ENCODE measurements at places on chromosomes 12 and 14.

- DNase-seq = no peak
Observed at GRCh38 chr14:22332686-22333421, 256.2 kb downstream of the DAD1 start.

GRCh38 chr12:63318933-63319332 is 167.9 kb upstream of the AVPR1A start:
- no peak for DNase-seq

- DNase-seq = no peak
Observed at GRCh38 chr12:51242876-51243275, 4.2 kb downstream of the DAZAP2 start.

GRCh38 chr14:99199846-99200653 is 71.9 kb downstream of the BCL11B start:
- no peak for DNase-seq

- no peak for DNase-seq
Observed at GRCh38 chr12:108191086-108191485, 62.0 kb downstream of the WSCD2 start.

- DNase-seq = no peak
Observed at GRCh38 chr14:101078170-101078891, 174.8 kb upstream of the RTL1 start.

DNA sequence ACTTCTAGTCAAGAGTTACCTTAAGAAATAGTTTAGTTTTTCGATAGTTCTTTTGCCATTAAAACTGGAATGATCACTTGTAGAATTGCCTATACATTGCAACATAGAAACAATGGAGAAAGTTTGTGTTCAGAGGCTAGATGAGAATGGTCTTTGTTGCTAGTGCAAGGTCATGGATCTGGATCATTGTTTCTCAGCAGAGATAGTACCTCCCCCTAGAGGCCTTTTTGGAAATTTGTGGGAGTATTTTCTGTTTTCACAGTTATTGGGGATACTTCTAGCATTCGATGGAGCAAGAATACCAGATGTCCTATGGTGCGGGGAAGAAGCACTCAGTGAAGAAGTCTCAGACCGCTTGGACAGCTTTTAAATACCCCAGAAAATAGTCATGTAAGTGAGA is 138.8 kb upstream of the HMGA2 start:
- DNase-seq = no peak

- DNase-seq = no peak
Observed at GRCh38 chr14:38316922-38317321, 61.0 kb upstream of the CLEC14A start.

DNA sequence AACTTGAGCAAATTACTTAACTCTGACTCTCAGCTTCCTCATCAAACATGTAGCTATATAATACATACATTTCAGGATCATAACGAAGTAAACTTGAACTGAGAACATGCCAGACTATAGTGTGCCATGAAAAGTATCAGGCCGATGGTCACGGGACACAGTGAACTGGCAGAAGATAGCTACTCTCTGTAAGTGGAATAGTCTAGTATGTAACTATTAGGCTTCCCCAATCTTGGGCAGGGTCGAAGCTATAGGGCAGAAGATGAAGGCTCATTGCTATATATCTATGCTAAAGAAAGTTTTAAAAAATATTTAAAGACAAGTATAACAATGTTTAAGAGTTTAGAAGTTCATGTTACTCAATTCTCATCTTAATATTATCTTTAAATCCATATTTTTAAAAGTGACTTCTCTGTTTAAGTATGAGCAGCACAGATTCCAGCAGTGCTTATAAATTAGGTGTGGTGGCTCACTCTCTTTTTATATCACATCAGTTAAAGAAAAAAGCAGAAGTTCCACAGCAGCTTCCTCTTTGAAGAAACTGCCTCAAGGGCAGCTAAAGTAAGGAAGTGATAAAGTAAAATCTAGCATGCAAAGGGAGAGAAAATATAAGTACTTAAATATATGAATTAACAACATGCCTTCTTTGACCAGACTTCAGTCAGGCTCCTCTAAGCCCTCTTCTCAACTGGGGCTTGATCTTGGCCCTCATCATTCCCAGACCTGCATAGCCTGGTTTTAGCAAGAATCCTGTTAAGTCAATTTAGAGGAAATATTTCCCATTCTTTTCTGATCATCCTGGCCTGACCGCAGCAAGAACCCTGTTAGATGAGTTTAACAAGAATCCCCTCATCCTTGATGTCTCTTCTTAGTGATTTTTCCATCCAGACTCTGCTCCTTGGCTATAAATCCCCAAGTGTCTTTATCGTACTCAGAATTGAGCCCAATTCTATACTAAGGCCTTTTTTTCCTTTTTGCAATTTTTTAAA is 8.4 kb upstream of the GLIPR1 start:
- no peak for DNase-seq

DNA sequence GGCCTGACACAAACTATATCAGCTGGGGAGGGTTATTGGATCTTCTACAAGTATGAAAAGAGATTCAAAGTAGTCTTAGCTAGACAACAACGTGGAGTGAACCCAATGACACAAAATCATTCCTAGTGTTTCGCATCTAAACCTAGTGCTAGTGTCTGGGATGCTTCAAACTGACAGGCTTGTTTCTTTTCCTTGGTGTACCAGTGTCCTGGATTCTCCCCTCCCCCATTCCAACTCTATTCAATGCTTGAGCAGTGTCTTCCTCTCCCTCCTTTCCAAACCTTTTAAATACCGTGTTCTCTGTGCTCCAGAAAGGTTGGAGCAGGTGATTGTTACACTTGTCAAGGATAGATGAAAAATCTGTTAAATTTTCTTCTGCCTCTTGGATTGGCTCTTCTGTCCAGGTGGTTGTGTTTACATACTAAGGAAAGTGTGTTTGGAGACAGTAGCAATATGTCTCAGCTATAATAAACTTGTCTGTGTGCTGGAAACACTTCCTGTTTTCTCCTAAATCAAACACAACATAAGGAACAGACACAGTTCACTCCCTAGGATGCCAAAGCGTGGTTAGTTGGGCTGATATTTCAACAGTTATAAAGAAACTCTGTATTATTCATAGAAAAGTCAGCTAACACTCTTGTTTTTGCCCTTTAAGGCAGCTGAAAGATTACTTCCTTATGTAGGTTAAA is 14.4 kb upstream of the GUCY2C start:
- DNase-seq = no peak

GRCh38 chr12:57101892-57102695 is 9.1 kb downstream of the STAT6 start:
- DNase-seq = no peak

GRCh38 chr14:67420102-67420739 is 8.3 kb upstream of the PLEK2 start:
- DNase-seq = no peak

DNA sequence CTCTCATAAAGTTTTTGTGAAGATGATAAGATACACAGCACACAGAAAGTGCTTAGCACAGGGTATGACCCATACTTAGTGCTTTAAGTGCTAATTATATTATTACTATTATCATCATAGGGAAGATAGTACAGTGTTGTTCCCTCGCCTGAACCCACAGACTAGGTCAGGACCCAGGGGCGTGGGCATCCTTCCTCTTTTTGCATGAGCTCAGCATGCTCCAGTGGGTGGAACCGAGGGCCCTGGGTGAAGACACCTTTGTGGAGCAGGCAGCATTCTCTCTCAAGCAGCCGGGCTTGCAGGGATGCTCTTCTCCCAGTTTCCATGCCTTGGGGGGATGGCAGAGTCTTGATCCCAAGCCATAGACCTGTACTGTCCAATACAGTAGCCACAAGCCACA is 34.8 kb downstream of the CRACR2A start:
- DNase-seq = no peak

DNA sequence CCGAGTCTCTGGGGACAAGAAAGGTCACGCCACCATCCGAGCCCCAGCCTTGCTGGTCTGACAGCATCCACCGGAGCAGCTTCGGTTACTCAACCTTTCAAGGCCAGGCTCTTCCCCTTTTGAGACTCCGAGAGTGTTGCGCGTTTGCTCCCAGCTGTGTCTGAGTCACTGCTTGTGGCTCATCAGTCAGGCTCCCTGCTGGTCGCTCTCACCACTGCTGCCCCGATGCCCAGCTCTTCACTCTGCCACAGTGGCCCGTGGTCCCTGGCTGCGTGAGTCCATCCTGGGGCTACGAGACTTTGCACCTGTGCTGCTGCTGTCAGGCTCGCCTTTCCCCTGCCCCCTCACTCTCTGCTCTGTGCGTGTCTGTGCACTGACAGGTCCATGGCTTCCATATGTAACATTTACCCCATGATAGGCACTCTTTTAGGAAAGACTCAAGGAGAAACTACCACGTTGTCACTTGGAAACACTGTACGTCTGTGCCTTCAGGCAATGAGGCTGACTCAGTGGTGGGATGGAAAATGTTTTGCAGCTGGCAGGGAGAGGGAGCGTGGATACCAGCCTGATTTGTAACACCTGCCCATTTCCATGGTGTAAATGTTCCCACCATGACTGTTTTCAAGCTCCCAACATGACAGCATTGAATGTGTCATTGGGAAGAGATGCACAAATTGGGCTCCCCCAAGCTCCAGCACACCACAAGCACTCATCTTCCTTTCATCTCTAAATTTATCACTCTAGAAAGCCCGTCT is 350.7 kb downstream of the TMEM132D start:
- no peak for DNase-seq

- no peak for DNase-seq
Observed at GRCh38 chr12:20438299-20438779, 70.0 kb downstream of the PDE3A start.

GRCh38 chr12:29710104-29710503 is 73.6 kb downstream of the TMTC1 start:
- DNase-seq = peak; percentile 50

- DNase-seq = no peak
Observed at GRCh38 chr12:70883855-70884254, 36.7 kb downstream of the PTPRR start.

- DNase-seq = no peak
Observed at GRCh38 chr12:30696103-30696408, 387 bp upstream of the IPO8 start.

- DNase-seq = no peak
Observed at GRCh38 chr12:40892528-40892927, 200.3 kb downstream of the CNTN1 start.

DNA sequence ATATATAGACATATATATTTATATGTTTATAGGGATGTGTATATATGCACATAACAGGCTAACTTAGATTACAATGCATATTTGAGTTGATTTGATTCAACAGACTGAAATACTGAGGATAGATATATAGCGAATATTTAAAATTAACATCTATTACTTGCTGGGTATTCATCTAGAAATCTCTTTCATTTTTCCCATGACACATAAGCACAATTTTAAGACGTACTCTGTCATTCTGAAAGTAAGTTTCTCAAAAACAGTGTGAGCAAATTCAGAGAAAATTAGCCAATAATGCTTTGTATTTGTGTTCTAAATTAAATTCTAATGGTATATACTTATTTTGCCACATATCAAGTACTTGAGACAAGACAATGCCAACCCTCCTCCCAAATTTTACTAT is 907.5 kb upstream of the MDGA2 start:
- no peak for DNase-seq

GRCh38 chr12:4825011-4825858 is 84.5 kb upstream of the KCNA1 start:
- no peak for DNase-seq

GRCh38 chr12:57693659-57694458 is at the start of gene OS9:
TSS of gene OS9 (plus strand) at chr12:57694132. CDS start at chr12:57694162, 30 bp downstream.
- peak; percentile 99 for DNase-seq

GRCh38 chr12:39764944-39765560 is 145.4 kb upstream of the ABCD2 start:
- no peak for DNase-seq

- no peak for DNase-seq
Observed at GRCh38 chr14:95535226-95536021, 574 bp downstream of the GLRX5 start.

GRCh38 chr12:2988494-2988893 is 29.3 kb downstream of the TEAD4 start:
- no peak for DNase-seq

DNA sequence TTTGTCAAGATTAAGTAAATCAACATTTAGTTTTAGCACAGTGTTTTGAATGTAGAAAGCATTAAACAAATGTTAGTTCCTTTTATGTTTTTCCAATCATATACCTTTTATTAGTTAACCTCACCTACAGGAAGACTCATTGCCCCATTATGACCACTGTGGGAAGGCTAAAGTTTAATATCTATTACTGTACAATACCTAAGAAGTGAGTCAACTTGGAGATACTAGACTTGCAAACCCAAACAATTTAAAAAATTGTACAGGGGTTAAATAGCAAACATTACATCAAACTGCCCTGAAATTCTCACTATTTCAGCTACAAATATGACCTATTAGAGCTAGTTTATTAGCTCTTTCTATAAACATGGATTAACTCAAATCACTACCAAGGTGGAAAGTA is 8.6 kb upstream of the G2E3 start:
- DNase-seq = no peak
